Activated CD8-positive, alpha-beta memory T cell treated with anti-CD3 and anti-CD28 coated beads, Interleukin-2, amount 10 ng/mL, durations not matched to agents 7 days and 5 days (primary cell): ENCODE measurements at places on chromosomes 1 and 21. TPM values are rescaled to one million over a fixed set of nuclear protein-coding genes. Genes with fewer than 3 reads are reported as not detected.

DNA sequence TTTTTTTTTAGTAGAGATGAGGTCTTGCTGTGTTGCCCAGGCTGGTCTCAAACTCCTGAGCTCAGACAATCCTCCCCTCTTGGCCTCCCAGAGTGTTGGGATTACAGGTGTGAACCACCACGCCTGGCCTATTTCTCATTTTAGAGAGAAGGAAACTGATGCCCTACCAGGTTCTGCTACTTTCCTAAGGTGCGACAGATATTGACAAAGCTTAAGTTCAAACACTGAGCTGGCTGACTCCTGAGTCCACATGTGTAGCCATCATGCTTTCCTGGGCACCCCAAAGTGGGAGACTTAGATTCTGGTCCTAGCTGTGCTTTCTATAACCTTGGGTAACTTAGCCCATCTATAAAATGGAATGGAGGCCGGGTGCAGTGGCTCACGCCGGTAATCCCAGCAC is 5.1 kb upstream of the TMEM222 start:
- peaks cover 2% of the 10 kb centered on the region for H3K27me3 ChIP-seq
- H3K4me1 ChIP-seq, result peaks cover 7% of the 10 kb centered on the region
- H3K36me3 ChIP-seq, result no peaks in the 10 kb centered on the region
- H3K4me3 ChIP-seq, result no peak overlapping the region

NTPCR gene
- 27.2 TPM for total RNA-seq

GRCh38 chr1:66300280-66300971 is 233.5 kb upstream of the SGIP1 start:
- peak overlapping the region; percentile 89 for H3K27ac ChIP-seq
- no peak for DNase-seq
- no peaks in the 10 kb centered on the region for H3K27me3 ChIP-seq
- peak overlapping the region; percentile 66 for H3K4me3 ChIP-seq
- peaks cover 3% of the 10 kb centered on the region for H3K36me3 ChIP-seq

DNA sequence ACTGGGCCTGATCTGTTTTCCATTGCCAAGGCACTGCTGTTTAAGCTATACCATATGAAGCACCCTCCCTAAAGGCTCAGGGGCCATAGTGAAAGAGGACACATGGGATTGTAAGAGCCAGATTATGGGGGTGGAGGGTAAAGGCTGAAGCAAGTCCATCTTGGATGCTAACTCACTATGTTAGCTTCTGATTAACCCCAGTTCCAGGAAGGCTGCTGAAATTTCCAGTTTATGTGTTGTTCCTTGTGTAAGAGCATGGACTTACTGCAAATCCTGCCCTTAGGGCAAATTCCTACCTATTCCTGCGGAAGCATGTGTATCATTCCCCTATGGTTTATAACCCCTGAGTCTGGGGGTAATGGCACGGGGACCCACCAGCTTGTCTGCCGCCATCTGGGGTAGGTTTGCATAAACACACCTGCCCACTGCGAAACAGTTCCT is 91.8 kb upstream of the SERBP1 start:
- no peaks in the 10 kb centered on the region for H3K36me3 ChIP-seq
- H3K27me3 ChIP-seq, result peaks cover 5% of the 10 kb centered on the region
- H3K27ac ChIP-seq, result no peak overlapping the region
- no peak overlapping the region for H3K4me3 ChIP-seq
- no peak for DNase-seq

PCAT6 gene
- 0.94 TPM for total RNA-seq

DNA sequence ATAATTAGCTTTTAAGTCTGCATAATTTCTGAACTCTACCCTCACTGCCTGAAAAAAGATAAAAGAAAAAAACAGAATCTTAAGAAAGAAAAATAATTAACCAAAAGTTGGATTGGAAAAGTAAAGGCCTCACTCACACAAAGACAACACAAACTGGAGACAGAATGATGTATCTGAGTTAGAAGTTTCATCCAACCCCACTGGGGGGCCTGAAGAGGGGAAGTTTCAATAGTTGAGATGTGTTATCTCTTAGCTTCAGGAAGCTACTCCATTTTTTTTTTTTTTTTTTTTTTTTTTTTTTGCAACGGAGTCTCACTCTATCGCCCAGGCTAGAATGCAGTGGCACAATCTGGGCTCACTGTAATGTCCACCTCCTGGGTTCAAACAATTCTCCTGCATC is 19.9 kb downstream of the SYDE2 start:
- H3K4me3 ChIP-seq, result no peak overlapping the region
- DNase-seq, result no peak
- H3K36me3 ChIP-seq, result peaks cover 15% of the 10 kb centered on the region
- H3K4me1 ChIP-seq, result peaks cover 13% of the 10 kb centered on the region
- no peaks in the 10 kb centered on the region for H3K27me3 ChIP-seq

DNA sequence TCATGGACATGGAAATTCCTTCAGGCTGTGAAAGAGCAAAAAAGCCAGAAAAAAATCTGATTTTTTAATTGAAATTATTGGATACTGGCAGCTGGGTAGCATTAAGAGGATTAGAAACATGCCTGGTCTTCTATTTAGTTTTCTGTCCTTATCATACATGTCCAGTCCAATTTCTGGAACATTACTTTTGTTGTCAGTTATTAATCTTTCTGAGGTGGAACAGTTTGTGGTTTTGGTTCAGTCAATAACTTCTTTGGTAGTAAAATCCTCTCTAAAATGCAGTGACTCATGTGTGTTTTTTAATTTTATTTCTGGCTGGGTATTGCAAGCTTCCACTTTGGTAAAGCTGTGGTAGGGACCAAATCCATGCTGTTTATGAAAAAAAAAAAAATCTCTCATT is 687.0 kb upstream of the ADGRL2 start:
- H3K4me1 ChIP-seq, result no peaks in the 10 kb centered on the region
- H3K27me3 ChIP-seq, result no peaks in the 10 kb centered on the region
- no peak for DNase-seq
- no peak overlapping the region for H3K27ac ChIP-seq

DNA sequence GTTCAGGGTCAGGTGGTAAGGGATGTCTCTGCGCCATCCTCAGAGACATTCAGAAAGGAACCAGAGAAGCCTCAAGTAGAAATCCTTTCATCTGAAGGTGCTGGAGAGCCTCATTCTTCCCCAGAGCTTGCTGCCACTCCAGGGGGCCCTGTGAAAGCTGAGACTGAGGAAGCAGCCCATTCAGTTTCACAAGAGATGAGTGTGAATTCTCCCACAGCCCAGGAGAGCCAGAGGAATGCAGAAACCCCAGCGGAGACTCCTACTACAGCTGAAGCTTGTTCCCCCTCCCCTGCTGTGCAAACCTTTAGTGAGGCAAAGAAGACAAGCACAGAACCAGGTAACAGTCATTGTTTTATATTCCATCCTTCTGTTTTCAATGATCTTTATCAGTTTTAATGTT is 38.7 kb downstream of the ZBTB40 start:
- no peaks in the 10 kb centered on the region for H3K27me3 ChIP-seq
- no peak overlapping the region for H3K27ac ChIP-seq
- DNase-seq, result no peak
- H3K36me3 ChIP-seq, result peaks cover 9% of the 10 kb centered on the region

GRCh38 chr1:52748119-52748518 is 21.9 kb downstream of the ZYG11B start:
- H3K4me1 ChIP-seq, result no peaks in the 10 kb centered on the region
- H3K27ac ChIP-seq, result no peak overlapping the region
- H3K4me3 ChIP-seq, result no peak overlapping the region
- no peak for DNase-seq

- no peaks in the 10 kb centered on the region for H3K27me3 ChIP-seq
- no peaks in the 10 kb centered on the region for H3K36me3 ChIP-seq
- no peak for DNase-seq
- H3K27ac ChIP-seq, result no peak overlapping the region
Observed at GRCh38 chr21:38330666-38331065, 73.9 kb downstream of the KCNJ15 start.

GRCh38 chr1:38917337-38917736 is 24.3 kb downstream of the RHBDL2 start:
- no peak overlapping the region for H3K27ac ChIP-seq
- no peak overlapping the region for H3K4me3 ChIP-seq
- peaks cover 17% of the 10 kb centered on the region for H3K4me1 ChIP-seq
- no peaks in the 10 kb centered on the region for H3K27me3 ChIP-seq
- no peak for DNase-seq
- H3K36me3 ChIP-seq, result no peaks in the 10 kb centered on the region

DNA sequence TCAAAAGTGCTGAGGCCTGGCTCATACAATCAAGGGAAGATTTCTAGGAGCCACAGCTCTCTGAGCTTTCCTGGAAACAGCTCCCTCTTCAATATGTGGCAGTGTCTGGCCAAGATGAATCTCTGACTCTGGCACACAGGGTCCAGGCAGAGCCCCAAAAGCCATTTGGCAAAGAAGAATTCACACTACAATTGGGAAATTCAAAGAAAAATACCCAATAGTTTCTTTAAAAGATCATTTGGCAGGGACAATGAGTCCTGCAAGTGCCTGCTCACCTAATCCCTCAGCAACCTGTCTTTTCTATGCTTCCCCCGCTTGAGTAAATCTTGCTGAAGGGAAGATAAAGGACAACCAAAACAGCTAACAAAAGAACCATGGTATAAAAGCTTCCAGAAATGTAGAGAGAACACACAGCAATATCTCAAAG is 124.6 kb downstream of the TGFBR3 start:
- H3K27me3 ChIP-seq, result no peaks in the 10 kb centered on the region
- H3K27ac ChIP-seq, result no peak overlapping the region
- no peak overlapping the region for H3K4me3 ChIP-seq
- H3K36me3 ChIP-seq, result peaks cover 12% of the 10 kb centered on the region

DNA sequence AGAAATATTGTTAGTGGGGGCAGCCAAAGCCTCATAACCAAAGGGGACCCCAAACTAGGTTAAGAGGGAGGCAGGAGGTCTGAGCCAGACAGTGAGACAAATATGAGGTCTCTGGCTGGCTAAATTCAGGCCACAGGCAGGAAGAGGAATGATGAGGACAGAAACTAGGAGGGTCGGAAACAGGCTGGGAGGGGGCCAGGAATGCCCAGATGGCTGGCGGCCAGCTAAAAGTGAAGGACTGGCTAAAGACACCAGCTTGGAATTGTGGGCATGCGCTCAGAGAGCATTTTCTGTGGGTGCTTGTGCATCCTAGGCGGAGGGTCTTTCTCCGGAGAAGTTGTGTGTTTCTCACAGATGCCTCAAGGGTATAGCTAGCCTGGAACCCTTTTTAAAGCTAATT is 77.0 kb downstream of the PGM1 start:
- no peak overlapping the region for H3K4me3 ChIP-seq
- H3K4me1 ChIP-seq, result no peaks in the 10 kb centered on the region
- H3K27ac ChIP-seq, result no peak overlapping the region
- DNase-seq, result no peak
- no peaks in the 10 kb centered on the region for H3K27me3 ChIP-seq

PADI2 gene
- 0.09 TPM for total RNA-seq

DNA sequence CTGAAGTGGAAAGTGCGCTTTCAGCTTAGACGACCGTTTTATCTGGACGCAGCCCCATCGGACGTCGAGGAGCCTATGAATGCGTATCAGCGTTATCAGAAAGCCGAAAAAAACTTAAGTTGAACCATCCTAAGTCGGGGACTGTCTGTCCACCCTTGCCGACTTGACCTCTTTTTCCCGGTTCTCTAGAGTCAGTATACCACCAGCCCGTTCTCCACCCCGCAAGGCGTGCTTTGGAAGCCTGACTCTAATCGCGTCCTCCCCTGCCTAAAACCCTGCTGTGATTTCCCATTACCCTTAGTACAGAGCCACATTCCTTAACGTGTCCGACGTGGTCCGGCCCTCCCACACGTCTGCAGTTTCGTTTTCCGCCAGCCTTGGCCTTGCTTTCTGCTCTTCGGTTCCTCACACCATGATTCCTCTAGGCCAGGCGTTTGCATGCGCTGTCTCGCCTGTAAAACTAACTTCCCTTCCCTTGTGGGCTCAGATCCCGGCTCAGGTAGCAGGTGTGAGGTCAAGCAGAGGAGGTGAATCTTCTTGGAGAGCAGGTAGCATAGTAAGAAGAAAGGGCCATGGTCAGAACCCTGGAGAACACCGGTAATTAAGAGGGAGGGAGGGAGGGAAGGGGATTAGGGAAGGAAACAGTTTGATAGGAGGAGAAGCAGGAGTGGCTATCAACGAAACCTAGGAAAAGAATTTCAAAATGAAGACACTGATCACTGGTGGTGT is 865 bp downstream of the ADPRS start:
- H3K27me3 ChIP-seq, result peaks cover 6% of the 10 kb centered on the region
- peaks cover 19% of the 10 kb centered on the region for H3K36me3 ChIP-seq
- peaks cover 16% of the 10 kb centered on the region for H3K4me1 ChIP-seq
- H3K4me3 ChIP-seq, result peak overlapping the region; percentile 90
- DNase-seq, result no peak
- peak overlapping the region; percentile 87 for H3K27ac ChIP-seq

DNA sequence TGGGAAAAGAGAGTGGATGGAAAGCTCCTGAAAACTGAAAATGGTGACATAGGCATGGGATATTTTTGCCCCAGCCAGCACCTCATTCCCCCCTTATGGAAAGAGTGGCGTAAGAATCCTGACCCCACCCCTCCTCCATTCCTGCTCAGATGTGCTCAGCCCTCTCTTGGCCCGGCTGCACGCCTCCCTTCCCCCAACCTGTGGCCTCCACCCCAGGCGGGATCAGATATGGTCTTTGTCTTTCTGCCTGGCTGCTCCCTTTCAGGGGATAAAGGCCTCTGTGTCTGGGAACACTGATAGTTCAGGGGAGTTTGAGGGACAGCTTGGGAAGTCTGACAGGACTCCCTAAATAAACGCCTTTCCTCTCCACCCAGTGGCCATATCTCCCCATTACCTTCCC is 49.8 kb downstream of the KIRREL1 start:
- H3K36me3 ChIP-seq, result no peaks in the 10 kb centered on the region
- H3K4me1 ChIP-seq, result no peaks in the 10 kb centered on the region
- no peak overlapping the region for H3K4me3 ChIP-seq
- no peak for DNase-seq
- no peak overlapping the region for H3K27ac ChIP-seq
- H3K27me3 ChIP-seq, result no peaks in the 10 kb centered on the region

GADD45A gene
- 30.2 TPM for total RNA-seq

DNA sequence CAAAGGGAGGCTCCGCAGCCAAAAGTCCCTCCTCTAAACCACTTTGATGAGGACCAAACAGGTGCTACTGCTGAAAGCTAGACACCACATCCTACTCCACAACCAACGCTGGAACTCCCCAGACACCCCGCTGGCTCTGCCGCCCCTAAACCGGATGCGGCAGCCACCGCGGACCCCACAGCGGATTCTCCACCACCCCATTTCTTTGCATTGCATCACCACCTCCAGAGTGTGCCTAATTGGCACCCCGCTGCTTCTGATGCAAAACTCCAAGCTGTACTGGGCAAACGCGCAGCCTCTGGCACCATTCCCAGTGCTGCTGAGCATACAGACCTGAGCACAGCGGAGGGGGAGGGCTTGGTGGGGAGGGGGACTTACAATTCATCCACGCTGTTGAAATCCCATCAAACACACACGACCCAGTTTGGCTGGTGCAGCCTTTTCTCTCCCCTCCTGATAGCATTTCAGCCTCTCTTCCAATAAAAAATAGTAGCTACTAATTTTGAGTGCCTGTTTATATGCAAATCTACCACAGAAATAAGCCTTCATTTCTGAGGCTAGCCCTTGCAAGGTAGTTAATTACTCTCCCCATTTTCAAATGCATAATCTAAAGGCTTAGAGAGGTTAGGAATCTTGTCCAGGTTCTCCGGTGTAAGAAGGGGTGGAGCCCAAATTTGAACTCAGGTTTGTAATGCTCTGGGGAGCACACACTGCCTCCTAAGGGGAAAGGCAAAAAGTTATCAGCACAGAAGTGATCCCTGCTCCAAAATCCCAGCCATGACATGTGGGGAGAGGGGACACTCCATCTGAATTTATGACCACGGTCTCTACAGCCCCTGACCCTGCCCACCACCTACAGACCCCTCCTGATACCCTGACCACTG is 12.2 kb upstream of the RGS16 start:
- H3K4me1 ChIP-seq, result peaks cover 45% of the 10 kb centered on the region
- H3K27me3 ChIP-seq, result peaks cover 75% of the 10 kb centered on the region
- H3K36me3 ChIP-seq, result peaks cover 15% of the 10 kb centered on the region

GRCh38 chr1:32782086-32782485 is 35.1 kb downstream of the YARS1 start:
- peaks cover 59% of the 10 kb centered on the region for H3K36me3 ChIP-seq
- H3K27ac ChIP-seq, result peak overlapping the region; percentile 49
- no peak for DNase-seq
- no peaks in the 10 kb centered on the region for H3K27me3 ChIP-seq
